Kasumi-1 (cell line): ENCODE measurements at places on chromosomes 5 and 9.

DNA sequence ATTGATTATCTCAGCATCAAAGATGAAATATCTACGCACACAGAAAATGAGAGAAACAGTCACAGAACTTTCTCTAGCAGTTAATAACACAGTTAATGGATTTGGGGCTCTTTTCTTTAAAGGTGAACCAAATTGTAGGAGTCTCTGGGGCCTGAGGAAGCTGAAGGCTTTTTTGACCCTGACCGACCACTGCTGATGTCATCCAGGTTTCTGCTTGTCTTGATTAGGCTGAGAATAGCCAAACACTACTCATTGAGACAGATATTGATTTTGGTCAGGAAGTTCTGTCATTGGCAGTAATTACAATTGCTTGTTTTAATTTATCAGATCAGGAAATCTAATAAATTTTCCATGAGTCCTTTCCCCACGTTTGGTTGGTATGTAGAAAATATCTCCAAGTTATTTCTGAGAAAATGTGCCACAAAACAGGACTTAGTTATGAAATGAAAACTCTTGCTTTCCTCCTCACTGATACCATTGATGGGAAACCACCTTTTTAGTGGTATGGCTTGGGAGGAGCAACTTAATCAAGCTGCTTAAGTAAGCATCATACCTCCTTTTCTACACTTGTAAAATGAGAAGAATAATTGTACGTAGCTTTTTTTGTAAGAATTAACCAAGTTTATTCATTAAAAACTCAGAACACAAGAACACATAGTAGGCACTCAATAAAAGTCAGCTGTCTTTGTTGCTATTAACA, 19.7 kb downstream of the CARTPT start:
- DNase-seq, result no peak

DNA sequence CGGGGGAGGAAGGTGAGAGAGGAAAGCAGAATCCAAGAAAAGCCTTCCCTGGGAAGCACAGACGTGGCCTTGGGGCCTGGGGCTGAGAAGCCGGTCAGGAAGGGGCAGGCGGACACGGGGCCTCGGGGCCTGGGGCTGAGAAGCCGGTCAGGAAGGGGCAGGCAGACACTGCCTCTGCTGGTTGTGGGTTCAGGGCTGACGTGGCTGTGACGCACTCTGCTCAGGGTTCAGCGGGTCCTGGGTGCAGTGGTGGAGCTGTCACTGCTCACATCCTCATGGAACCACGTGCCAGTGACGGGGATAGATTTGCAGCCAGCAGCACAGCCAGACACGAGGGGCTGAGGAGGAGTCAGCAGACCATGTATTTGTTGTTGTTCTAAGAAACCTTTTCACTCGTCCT, 12.8 kb downstream of the PAEP start:
- DNase-seq, result no peak

DNA sequence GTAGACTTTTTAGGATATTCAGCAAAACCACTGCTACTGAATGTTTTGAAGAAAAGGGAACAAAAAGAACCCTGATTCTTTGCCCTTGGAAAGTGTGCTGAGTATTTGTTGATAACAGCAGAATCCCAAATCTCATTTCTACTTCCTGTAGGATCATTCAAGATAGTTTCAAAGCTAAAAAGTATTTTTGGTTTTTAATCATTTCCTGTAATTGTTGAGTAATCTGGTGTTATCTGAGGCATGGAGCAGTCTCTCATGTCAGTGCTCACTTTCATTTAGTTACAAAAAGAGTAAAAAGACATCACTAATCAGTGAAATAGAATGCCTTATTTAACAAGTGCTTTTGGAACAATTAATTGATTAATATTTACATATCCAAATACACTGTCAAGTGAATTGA, 56.1 kb downstream of the ITGA2 start:
- DNase-seq, result no peak

DNA sequence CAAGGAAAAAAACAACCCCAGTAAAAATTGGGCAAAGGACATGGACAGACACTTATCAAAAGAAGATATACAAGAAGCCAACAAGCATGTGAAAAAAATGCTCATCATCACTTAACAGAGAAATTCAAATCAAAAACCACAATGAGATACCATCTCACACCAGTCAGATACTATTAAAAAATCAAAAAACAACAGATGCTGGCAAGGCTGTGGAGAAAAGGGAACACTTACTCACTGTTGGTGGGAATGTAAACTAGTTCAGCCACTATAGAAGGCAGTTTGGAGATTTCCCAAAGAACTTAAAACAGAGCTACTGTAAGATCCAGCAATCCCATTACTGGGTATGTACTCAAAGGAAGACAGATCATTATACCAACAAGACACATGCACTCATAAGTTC, 157.4 kb downstream of the EDIL3 start:
- no peak for DNase-seq

- no peak for DNase-seq
These were observed 81.3 kb downstream of the ATP10B start for GRCh38 chr5:160770718-160771117.

GRCh38 chr9:76462126-76462525, 3.1 kb downstream of the GCNT1 start:
- no peak for DNase-seq

- DNase-seq, result no peak
These were observed 8.1 kb downstream of the HBEGF start for GRCh38 chr5:140338336-140338735.

DNA sequence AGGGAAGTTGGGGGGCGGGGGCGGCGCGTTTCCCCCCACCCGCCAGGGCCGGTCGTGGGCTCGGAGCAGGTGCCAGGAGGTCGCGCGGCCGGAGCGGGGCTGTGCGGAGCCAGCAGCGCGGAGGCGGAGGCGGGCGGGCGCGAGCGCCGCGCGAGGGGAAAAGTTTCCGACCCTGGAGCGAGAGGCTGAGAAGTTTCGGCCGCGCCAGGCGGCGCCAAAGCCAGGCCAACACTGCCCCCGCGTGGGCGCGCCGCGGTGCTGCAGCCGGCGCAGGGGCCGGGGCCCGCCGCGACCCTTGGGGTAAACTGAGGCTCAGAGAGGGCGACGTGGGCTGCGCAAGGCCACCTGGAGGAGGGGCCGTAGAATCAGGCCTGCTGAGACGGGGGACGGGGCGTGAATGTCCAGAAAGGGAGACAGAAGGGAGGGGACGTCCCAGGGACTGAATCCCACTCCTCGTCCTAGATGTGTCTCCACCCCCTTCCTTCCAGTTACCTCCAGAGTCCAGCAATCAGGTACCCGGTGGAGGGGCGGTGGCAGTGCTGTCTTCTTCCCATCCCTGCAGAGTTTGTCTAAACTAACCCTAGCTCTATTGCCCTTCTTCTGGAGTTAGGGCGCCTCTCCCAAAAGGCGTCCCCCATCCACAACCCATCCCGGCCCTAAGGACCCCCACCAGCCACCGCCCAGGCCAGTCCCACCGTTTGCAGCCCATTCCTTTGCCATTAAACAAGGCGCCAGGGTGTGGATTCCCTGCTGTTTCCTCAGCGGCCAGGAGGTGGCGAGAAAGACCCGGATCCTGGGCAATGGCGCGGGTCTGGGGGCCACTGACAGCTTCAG, 10.2 kb downstream of the C9orf50 start:
- peak; percentile 58 for DNase-seq

GRCh38 chr5:33650911-33651310, 210.1 kb downstream of the TARS1 start:
- no peak for DNase-seq

GRCh38 chr9:110050925-110051355, 157.0 kb downstream of the C9orf152 start:
- peak; percentile 42 for DNase-seq

GRCh38 chr5:6488021-6488420, 39.4 kb downstream of the UBE2QL1 start:
- no peak for DNase-seq

DNA sequence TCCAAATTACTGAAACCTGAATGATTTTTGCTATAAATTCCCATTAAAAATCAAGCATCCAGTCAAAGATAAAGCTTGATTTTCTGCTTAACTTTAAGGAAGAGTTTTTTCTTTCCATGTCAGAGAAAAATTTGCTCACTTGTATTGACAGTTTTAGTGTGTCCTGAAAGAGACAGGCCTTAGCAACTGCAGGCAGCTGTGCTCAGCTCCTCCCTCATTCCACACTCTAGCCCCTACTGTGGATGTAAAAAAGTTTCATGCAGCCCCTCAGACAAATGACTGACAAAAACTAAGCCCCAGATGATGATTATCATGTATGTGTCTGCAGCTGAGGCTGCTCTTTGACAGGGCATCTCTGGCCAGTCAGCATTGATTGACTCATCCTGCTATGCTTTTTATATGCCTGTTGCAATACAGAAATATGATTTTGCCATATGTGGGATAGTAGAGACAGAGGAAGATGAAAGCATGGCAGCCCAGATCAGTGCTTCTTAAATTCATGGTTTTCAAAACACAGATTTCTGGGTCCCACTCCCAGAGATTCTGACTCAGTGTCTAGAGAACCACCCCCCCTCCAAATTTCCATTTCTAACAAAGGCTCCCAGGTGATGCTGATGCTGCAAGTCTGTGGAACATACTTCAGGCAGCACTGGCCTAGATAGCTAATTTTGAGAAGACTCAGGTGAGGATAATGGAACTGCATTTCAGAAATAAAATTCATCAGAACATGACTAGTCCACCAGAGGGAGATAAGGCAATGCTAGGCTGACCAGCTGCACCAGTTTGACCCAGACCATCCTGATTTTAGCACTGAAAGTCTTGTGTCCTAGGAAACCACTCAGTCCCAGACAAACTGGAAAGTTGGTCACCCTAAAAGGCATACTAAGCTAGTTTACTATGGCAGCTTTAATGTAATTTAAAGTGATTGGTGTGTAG, 298.7 kb upstream of the KCNN2 start:
- no peak for DNase-seq

- DNase-seq, result no peak
These were observed 58.5 kb upstream of the S1PR3 start for GRCh38 chr9:88932766-88933165.

DNA sequence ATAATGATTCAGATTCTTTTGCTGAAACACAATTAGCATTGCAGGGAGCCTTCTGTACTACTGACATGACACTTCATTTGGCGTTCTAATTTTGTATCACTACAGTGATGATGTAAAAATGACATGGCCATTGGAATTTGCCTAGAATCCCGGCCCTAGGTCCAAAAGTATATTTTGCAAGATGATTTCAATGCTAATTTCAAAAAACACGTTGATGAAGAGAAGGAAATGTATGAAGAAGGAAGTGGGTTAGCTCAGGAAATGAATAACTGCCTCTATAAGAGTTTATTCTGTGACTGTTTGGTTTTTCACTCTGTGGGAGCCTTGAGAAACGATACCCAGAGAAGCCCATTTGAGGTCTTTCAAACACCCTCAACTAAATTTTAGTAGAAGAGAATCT, 59.3 kb downstream of the OSTF1 start:
- peak; percentile 75 for DNase-seq
